ENCODE measurements at places on chromosomes 12 and 14.

GRCh38 chr14:22984959-22985658 lies 2.8 kb upstream of the AJUBA start:
- DNase-seq: no peak

- DNase-seq: no peak
Observed at GRCh38 chr12:78396538-78396937, 468.0 kb upstream of the SYT1 start.

GRCh38 chr14:78075555-78076277 lies 94.5 kb upstream of the NRXN3 start:
- DNase-seq: no peak

DNA sequence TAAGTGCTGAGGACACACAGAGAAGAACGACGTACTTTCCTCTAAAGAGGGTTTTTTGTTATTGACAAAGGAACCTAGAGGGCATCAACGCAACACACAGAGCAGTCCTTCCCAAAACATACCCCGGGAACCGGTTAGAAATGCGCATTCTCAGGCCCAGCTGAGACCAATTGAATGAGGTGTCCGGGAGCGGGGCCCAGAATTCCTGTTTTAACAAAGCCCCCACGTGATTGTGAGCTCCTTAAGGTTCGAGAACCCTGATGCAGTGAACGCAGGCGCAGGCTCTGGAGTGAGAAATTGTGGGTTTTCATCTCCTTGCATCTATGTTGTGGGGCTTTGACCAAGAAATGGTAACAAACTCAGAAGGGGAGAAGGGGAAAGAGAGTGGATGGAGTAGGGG lies 51.0 kb upstream of the TBX3 start:
- DNase-seq: no peak

DNA sequence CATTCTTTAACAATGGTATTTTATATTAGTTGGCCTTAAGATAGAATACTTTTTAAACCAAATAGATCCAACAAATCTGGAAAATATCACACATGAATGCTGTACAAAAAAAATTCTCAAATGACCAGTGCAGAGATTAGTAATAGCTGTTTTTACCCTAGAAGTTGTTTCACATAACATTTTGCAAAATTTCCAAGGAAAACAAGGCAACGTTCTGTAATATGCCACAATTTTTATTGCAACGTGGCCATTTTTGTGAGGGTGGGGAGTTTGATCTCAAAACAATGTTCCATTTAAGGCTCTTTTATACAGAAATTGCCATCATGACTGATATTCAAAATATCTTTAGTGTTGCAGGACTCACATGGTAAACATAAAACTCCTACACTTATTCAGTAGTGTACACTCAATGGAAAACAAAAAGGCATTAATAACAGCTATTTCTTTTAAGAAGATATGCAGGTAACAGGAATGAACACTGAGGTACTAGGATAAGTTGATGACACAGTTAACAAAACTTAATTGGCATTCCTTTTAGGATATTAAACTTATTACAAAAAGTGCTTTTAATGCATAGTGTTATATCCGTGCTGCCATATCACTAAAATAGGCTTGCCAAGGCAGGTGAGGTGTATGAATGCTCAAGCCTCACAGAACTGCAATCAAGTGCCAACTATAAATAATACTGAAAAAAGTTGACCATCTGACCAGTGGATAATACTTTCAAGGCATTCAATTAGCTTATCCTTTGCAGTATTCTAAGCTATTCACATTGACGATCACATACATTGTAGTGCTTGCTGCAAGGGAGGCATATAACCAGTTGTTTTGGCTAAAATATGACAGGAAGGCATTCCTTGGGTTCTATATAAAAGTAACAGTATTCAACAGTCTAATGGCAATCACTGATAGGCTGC lies 2.3 kb downstream of the CFL2 start:
- no peak for DNase-seq

DNA sequence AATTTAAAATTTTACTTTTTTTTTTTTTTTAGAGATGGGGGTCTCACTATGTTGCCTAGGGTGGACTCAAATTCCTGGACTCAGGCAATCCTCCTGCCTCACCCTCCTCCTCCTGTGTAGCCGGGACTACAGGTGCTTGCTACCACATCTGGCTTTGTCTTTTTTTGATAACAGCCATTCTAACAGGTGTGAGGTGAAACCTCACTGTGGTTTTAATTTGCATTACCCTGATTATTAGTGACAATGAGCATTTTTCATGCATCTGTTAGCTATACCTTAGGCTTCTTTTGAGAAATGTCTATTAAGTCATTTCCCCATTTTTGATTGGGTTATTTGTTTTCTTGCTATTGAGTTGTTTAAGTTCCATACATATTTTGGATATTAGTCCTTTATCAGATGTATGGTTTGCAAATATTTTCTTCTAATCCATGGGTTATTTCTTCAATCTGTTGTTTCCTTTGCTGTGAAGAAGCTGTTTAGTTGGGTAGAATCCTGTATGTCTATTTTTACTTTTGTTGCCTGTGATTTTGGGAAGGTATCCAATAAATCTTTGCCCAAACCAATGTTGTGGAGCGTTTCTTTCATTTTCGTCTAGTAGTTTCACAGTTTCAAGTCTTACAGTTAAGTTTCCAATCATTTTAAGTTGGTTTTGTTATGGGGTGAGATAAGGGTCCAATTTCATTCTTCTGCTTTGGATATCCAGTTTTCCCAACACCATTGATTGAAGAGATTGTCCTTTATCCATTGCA lies 86.1 kb downstream of the MYF5 start:
- DNase-seq: no peak

DNA sequence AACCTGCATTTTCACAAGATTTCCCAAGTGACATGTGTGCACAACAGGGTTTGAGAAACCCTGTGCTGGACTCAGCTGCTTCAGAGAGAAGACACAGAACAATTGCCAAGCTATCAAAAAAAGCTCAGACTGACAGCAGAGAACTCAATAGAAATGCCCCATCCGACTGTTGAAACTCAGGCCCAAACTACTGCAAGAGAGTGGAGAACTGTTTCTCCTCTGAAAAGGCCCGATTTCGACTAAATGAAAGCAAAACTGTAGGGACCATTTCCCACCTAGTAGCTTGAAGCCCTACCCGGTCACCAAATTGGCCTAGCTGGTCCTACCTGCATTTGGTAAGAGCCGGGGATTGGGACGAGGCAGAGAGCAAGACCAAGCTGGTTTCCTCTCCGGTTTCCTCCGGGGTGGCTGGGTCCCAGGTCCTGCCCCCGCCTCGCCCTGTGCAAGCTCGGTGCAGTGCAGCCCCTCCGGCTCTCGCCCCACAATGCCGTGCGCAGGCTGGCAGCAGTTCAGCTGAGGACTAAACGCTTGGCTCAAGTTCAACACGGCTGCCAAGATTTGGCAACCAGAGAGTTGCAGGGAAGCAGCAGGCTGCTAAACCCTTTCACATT lies 1180.6 kb downstream of the VRK1 start:
- peak; percentile 86 for DNase-seq

- DNase-seq: no peak
Observed at GRCh38 chr14:93319494-93319893, 13.3 kb downstream of the BTBD7 start.

DNA sequence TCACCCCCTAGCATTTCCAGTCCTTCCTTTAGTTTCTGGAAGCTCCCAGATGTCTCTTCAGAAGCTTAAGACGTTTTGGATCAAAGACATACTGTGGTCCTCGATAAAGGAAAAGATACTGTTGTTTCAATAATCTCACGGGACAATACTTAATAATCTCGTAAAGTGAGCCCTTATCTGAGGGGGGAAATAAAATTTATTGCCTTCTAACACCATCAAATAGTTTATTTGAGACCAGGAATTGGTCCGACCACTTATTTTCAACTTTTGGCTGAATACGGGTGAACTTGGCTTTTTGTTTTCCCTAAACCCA lies 640 bp upstream of the G2E3 start:
- no peak for DNase-seq

DNA sequence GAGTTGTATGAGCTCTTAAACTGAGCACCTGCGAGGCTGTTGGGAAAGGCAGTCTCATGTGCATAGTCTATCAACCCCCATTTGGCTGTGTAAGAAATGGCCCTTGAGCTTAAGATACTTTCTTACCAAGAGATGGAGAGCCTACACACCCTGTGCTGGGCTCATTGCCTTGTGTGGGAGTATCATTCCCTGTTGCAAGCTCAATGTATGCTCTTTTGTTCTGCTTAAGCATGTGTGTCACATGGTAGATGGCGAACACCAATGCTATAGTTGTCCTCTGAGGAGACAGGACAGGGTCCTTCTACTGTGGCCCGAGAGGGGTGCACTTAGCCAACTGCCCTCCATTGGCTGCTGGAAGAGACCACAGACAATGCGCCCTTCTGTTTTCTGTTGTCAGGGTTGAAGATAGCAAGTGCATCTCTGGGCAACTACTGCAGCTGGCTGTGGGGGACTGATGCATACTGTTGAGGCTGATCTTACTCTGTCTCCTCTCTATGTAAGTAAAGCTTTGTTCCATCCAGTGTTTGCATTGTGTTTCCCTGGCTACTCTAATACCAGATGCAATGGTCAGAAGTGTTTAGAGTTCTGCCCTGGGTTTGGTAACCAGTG lies 79.5 kb downstream of the PTPRB start:
- DNase-seq: no peak

GRCh38 chr14:101501341-101501740 lies 60.0 kb upstream of the DIO3 start:
- no peak for DNase-seq

DNA sequence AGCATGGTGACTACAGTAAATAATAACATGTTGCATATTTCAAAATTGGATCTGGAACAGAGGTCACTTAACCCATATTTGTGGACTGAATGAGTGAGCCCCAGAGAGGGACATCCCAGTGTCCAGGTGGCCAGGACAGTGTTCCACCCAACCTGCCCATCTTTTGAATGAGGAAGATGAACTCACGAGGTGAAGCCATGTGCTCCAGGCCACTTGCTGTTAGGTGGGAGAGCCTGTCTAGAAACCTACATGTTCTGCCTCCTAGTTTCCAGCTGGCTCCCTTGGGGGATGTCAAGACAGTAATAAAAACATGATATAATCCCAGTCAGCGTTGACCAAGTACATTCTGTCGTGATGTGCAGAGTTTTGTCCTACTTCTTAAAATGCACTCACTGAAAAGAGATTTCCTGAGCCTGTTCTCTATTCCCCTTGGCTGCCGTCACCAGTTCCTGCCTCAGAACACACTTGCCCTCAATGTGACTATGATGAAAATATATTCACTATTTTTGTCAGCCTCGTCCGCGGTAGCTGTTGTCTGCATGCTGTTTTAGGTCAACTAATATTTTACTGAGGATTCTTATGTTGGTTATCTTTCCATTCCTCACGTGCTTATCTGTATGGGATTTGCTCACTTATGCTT lies 25.7 kb downstream of the TSPAN9 start:
- DNase-seq: no peak

DNA sequence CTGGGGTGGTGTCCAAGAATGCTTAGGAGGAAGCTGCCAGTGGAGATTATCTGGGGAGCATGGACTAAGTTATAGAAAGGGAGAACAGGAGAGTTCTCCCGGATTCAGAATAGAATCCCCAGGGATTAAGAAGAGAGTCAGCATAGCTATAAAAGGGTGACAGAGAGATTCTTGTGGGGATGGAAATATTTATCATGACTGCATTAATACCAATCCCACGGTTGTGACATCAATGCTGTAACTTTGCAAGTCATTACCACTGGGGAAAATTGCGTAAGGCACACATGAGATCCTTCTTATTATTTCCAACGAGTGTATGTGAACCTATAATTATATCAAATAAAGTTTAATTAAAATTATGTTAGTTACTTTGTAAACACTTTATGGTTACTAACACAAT lies 447.9 kb upstream of the TMEM132C start:
- no peak for DNase-seq

DNA sequence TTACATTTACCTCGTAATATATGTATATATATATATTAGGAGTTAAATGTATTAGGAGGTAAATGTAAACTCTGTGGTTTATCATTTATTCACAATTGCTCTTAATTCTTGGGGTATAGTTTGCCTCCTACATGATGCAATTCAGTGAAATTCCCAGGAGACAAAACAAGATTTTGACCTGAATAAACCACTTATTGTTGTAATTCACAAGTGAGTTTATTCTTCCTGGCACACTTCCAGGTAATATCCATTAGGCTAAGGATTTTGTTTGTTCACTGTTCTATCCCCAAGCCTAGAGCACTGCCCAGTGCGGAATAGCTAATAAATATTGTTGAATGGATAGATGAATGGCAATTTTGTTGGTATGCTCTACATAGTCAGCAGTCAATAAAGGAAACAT lies 3.0 kb downstream of the SMIM10L1 start:
- DNase-seq: no peak

- no peak for DNase-seq
Observed at GRCh38 chr12:6903722-6904121, 900 bp upstream of the LRRC23 start.

- no peak for DNase-seq
Observed at GRCh38 chr12:18546399-18546798, 191.4 kb downstream of the PLCZ1 start.

DNA sequence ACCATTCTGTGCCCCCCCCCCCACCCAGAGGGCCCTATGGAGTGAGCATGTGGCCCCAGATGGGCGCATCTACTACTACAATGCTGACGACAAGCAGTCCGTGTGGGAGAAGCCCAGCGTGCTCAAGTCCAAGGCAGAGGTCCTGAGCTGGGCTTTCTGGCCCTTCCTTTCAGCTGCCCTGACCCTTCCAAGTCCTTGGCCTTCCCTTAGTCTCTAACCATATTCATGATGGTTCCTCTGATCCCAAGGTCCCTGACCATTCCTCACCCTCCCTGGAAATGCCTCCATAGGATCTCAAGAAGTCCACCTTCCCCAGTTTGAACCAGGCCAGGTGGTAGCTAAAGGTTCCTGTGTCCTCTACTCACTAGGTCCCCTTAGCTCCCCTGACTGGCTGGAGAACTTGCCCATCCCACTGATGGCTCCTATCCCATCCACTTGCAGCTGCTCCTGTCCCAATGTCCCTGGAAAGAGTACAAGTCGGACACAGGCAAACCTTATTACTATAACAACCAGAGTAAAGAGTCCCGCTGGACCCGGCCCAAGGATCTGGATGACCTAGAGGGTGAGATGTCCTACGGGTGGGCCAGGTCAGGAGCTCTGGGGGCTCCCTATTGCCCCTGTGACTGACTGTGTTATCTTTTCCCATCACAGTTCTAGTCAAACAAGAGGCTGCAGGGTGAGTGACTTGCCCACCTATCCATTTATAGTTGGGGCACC lies 9.8 kb downstream of the PRPF40B start:
- no peak for DNase-seq

- no peak for DNase-seq
Observed at GRCh38 chr14:89457007-89457406, 40.0 kb upstream of the FOXN3 start.

DNA sequence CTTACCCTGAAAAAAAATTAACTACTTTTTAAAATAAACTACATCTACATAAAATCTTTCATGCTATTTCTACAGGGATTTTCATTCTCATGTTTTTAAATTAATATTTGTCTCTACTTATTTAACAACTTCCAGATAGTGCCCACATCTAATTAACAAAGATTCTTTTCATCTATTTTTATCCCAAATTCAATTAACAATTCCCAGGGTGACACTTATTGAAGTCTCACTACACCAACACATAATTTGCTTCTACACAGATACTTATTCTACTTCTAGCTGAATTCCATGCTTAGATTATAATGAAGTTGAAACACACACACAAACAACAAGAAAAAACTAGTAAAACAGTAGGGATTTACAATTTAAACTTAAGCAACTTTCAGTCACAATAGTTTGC lies 336.6 kb downstream of the ACSS3 start:
- no peak for DNase-seq
